ENCODE measurements at places on chromosomes 1 and 21. TPM values are rescaled to one million over a fixed set of nuclear protein-coding genes. Genes with fewer than 3 reads are reported as not detected.

- ATAC-seq = no peak
These were observed at the start of gene OR14A2 for GRCh38 chr1:247748041-247748440. OR14A2 (minus strand) TSS chr1:247748141.

- no peak for ATAC-seq
These were observed 4.2 kb downstream of the GCLM start for GRCh38 chr1:93905051-93905450.

TRAF3IP3 gene
- total RNA-seq = 0.77 TPM

DNA sequence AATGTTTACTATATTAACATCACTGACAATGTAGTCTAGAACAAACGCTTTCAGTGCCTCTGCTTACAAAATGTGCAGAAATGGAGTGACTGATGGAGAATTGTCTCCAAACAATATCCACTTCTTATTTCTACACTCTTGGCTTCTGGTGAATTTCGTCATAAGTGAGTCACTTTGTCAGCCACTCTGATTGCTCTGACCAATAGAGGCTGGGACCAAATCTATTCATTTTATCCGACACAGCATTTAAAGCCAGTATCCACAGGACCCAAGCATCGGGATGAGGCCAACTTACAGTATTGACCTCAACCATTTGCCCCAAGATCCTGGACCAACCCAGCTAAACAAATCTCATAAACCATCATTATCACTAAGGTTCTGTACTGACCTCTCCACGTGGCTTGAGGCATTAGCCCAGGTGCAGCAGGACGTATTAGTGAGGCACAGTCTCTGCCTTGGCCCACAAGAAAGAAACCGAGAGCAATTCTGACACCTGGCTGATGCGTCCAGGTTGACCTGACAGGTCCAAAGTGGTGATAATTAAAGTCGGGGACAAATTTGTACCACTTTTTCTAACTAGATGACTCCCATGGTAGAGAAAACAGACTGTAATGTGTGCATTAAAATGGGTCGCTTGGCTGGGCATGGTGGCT lies 53.3 kb upstream of the ERO1B start:
- no peak for ATAC-seq

CR1L gene
- total RNA-seq = not detected

DNA sequence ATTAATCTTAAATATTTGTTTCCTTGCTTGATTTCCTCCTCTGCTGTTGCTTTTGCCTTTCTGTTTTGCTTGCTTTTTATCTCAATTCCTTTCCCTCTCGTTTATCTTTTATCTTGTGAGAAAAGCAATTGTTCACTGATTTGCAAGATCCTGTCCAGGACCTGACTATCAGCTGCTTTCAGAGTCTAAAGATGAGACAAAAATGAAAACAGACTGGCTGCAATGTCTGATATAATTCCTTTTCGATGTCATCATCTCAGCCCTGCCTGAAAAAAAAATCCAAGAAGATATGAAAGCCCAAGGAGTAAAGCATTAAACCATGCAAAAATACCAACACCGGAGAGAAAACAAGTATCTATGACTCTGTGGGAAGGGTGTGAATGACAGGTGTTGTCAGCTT lies 225.5 kb downstream of the PATJ start:
- no peak for ATAC-seq

- no peak for ATAC-seq
These were observed 422 bp upstream of the RSBN1 start for GRCh38 chr1:113812661-113813135.
